ENCODE measurements at places on chromosomes 2 and 18.

GRCh38 chr2:24507549-24507948, 16.5 kb downstream of the NCOA1 start:
- DNase-seq = no peak

DNA sequence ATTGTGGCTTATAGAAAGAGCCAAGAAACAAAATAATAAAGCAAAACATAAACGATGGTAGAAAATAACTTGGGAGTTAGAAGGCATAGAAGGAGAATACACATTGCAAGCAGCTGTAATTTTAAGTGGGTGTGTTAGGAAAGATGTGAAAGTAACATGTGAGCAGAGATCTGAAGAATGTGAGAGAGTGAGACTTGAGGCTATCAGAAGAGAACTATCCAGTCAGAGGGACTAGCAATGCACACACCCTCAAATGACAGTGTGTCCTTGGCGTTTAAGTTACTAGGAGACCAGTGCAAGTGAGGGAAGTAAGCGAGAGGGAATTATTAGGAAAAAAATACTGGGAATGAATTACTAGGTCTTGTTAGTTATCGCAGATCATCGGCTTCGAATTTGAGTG, 304.9 kb downstream of the DSEL start:
- no peak for DNase-seq

- no peak for DNase-seq
Observed at GRCh38 chr2:5474716-5475115, 217.5 kb upstream of the SOX11 start.

DNA sequence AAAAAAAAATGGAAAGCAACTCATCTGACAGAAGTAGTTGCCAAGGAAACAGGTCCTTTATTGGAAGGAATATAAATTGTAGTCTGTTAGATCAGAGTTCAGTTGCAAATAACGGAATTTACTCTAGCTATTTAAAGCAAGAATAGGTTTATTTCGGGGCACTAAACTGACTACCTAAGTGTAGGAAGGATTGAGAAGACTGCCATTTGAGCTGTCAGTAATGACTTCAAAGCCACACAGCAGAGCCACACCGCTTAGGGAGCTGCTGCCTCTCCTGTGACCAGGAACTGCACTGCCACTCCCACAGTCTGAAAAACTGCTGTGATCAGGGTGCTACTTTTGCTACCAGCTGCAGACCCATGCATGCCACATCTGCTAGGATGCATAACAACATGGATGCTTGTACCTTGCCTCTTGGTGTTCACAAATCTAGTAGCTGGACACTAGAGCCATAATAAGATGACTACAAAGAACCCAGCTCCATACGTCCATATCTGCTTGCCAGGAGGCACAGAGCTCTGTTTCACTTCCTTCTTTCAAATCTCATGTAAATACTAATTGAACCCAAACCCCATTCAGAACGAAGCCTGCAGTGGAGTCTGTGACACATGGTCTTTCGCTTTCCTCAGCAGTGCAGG, 2.2 kb downstream of the DSG2 start:
- no peak for DNase-seq

GRCh38 chr2:234029150-234029733, 21.3 kb upstream of the SPP2 start:
- no peak for DNase-seq

Measured in natural killer cell treated with Interleukin-12 subunit alpha and Interleukin-12 subunit beta and Interleukin-15 and Interleukin-18, amount 100 ng/mL, for 72 hours (primary cell).